ENCODE measurements at places on chromosomes 3 and 15. TPM values are rescaled to one million over a fixed set of nuclear protein-coding genes. Genes with fewer than 3 reads are reported as not detected.

DNA sequence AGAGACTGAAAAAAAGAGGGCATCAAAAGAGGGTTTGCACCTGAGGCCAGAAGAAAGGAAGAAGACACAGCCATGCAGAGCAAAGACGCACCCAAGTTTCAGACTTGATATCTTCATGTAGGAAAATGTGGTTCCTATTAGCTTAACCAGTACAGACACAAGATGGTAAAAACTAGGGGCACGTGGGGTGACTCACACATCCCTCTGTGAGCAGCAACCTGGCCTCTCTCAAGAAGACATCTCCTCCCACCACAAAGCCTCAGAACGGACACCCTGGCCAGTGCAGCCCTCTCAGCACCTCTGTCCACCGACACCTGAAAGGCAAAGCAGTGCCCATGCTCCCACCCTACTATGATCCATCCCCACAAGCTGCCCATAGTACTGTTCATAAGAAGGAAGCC, 33.3 kb downstream of the GLB1 start:
- no peak for DNase-seq

GOLGA6L4 gene
- total RNA-seq: 0.28 TPM

DNA sequence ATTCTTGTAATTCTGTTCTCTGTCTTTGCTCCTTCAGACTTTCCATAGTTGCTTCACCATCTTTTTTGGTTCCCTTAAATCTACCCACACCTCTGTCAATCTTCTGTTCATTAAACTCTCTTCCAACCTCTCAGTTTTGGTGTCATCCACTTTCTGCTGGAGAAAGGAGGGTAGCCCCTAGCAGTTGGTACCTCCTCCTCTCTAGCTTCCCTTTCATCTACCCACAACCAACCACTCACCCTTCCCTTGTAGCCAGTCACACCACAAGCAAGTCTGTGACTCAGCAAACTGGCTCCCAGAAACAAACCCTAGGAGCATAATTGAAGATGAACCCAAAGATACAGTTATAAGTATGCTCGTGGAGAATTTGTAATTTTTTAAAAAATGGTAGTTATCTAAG, 318.6 kb downstream of the FHIT start:
- DNase-seq: no peak

RPP14 gene
- total RNA-seq: 11.5 TPM

GRCh38 chr15:74786551-74787165, 4.8 kb downstream of the CSK start:
- DNase-seq: no peak

Measured in thymus (tissue), 14 donors.